ENCODE measurements at places on chromosomes 4 and X. TPM values are rescaled to one million over a fixed set of nuclear protein-coding genes. Genes with fewer than 3 reads are reported as not detected.

DNA sequence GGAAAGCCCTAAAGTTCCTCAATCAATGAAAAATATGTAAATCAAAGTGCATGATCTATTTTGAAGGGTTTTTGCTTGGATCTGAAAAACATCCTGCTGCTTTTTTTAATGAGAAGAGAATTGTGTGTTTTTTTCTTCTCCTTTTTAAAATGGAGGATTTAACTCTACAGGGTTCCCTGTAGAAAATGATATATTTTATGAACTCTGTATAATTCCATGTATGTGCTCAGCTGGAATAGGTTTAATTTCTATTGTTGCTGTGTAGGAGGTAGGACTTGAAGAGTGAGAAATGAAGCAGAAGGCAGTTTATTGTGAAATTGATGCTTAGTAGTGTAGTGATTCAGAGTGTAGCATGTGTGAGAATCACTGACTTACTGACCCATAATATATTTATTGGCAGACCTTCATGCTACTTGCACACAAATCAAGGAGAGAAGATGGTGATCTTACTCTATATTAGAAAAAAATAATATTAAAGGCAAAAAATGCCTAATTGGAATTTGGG is 286.8 kb upstream of the FSTL5 start:
- no peak for DNase-seq

DNA sequence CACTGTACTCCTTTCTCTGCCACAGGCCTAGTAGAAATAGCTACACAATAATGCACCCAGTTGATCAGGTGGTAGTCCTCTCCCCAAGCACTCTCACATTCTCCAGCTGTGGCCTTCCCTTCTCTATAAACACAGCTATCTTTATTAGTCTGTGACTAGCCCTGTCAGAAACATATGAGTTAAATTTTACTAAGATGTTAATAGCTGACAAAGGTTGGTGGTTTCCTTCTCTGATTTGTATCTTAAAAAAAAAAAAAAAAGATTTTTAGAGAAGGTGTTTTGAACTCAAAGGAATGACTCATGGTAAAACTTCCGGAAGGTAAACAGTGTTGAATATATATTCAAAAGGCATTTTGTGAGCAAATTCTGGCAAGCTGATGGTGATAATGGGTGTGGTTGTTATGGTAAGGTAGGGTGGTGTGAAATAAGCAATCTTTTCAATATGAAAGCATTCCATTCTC is 327.4 kb downstream of the PPP3CA start:
- DNase-seq = no peak

- no peak for DNase-seq
These were observed 605.1 kb downstream of the BCOR start for GRCh38 chrX:39492497-39493162.

DNA sequence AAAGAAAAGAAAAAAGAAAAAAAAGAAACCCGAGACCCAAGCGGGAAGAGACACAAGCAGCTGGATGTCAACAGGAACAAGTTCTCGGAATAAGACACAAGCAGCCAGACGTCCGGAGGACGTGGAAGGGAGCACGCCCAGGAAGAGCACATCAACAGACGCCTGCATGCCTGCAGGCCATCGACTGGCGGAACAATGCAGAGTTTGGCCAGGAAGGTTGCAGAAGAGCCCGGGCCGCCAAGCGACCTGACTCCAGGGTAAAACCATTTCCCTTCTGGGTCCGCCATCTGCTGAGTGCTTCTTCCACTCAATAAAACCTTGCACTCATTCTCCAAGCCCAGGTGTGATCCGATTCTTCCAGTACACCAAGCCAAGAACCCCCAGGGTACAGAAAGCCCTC is 95.6 kb upstream of the PRR32 start:
- no peak for DNase-seq

DNA sequence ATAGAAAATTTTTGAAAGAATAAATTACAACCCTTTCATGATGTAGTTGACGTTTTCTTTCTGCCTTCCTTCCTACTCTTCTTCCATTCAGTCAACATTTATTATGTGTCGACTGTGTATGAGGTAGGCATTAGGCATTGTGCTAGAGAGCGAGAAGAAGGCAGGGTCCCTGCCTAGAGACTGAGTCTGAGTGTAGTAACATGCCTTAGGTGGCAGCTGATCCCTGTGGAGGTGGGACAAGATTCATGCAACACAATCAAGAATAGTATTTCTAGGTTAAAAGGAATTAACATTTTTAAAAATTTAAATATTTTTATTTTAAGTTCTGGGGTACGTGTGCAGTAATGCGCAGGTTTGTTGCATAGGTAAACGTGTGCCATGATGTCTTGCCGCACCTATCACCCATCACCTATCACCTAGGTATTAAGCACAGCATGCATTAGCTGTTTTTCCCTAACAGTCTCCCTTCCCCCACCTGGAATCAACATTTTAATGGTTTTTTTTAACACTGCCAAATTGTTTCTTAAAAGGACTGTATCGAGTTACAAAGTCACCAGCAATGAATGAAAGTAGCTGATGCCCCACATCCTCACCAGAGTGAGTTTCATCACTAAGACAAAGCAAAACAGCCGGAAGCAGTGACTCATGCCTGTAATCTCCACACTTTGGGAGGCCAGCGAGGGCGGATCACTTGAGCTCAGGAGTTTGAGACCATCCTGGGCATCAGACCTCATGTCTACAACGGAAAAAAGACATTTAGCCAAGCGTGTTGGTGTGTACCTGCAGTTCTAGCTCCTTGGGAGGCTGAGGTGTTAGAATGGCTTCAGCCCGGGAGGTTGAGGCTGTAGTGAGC is 84.0 kb downstream of the WWC2 start:
- no peak for DNase-seq

The LRCH2 gene
- polyA plus RNA-seq = 13.9 TPM

The ARL13A gene
- 0.25 TPM for polyA plus RNA-seq

Measured in left renal pelvis (tissue), 4 donors.